ENCODE measurements at places on chromosomes 6 and 20.

GRCh38 chr6:37517411-37517812 is 17.7 kb upstream of the CCDC167 start:
- DNase-seq: no peak

DNA sequence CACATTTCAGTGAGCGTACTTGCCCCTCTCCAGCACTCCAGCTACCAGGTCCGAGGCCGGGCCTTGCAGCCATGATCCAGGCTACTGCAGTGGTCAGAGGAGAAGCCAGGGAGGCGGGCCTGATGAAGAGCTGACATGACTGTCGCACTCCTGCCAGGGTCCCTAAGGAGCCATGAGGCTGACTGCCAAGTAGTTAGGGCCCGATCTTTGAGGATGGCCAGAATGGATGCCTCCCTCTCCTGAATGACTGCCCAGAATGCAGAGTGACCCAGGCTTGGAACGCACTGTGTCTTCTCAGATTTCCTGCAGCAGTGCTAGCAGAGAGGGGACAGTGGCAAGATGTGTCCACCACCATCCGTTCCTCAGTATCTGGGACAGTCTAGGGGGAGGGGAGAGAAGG is 24.7 kb upstream of the LRFN2 start:
- DNase-seq: no peak

DNA sequence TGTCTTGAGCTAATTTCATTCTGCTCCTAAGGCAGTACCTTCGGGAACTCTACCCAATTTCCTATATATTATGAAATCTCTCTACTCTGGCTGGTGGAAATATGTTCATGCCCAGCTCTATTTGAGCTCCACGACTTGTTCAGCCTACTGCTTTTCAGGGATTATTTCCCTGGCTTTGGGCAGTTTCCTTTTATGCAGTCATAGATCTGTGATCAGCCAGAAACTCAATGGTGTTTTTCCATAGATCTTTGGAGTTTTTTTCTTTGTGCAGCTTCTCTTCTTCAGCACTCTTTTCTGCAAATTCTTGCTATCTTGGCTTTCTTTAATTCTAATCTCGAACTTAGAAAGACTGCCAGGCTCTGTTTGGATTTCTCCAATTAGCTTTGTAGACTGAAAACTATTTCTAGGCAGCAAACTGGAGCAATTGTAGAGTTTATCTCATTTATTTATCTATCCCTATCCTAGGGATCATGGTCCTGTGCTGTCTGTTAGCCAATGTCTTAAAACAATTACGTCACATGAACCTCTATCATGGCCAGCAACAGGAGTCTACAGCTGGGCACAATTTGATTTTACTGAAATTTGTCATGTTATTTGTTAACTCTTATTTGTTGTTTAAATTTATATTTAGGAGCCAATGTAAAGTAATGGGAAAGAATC is 328.4 kb downstream of the BCKDHB start:
- DNase-seq: no peak

GRCh38 chr6:11126876-11127275 is 15.4 kb upstream of the ERVFRD-1 start:
- peak; percentile 63 for DNase-seq

DNA sequence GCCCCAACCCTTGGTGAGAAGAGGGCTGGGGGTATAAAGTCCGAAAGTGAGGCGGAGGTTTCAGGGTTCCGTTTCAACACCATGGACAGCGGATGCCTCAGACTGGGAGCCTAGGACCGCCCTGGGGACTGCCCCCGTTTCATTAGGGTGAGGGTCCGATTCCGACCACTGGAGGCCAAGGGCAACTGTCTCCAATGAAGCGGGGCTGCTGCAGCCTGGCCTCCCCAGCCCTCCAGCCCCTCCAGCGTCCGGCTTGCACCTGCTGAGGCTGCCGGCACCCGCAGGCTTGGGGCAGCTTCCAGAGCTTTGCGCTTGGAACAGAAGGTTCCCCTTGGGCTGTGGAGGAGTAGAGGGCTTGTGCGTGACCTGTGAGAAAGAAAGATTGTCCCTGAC is 39.9 kb downstream of the YTHDF1 start:
- no peak for DNase-seq

DNA sequence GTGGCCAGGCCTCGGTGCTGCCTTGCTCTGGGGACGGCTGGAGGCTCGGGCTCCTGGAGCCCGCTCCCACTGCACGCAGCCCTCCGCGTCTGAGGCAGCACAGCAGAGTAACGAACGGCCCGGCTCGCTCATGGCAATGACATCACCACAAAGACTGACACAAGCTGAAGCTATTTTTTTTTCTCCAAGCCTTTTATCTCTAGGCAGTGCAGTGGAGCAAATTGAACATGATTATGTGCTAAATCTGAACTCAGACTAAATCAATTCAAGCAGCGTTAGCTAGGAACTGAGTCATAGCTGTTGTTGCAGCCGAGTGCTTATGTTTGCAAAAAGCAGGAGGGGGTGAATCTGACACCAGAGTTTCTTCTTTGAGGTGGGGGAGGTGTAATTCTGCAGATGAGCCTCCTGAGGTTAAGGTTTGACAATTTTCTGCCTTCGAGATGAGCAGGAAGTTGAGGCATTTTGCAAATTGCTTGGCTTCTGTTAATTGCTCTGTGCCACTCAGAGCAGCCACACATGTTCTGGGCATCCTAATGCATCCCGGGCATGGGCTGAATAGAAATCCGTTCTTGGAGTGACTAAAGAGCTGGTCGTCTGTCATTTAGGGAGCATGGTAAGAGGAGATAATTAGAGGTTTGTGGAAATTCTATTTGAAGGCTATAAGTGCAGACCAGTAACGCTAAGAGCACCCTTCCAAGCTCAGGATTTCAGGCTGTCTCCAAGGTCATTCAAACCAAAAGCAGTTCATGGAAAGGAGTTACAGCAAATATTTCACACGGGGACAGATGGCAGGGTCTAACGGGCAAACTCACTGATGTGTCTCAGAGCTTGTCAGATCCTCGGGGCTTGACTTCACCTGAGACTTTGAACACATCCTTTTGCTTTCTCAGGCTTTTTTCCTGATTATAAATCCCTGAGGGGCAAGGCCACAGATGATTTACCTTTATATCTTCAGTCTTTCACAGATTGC is 155.1 kb upstream of the ENPP5 start:
- peak; percentile 87 for DNase-seq

DNA sequence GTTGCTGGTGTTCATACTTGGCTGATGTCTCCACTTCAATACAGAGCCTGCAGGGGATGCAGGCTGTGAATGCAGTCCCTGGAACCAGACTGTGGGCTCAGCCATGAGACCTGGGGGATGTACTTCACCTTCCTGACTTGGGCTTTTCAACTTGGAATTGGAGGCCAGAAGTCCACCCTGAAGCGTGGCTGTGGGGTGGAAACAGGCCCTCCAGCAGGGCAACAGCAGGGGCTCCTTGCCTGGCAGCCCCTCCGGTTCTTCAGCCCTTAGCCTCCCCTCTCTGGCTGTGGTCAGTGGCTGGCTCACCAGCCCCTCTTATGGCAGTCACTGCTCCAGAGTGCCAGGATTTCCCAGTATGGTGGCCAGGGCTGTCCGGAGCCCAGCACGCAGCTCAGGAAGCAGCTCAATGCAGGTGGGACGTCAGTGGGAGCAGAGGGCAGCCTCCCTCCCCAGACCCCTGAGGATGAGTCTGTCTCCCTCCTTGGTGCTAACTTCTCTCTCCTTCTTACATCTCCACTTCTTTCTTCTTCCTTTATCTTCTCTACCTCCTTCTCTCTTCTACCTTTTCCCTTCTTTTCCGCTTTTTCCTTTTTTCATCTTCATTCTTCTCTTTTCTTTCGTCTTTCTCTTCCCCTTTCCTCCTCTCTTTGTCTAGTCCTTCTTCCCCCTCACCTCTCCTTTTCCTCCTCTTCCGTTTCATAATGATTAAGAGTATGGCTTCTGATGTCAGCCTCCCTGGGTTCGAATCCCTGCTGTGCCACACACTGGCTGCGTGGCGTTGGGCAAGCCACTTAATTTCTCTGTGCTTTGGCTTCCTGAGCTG is 45.3 kb downstream of the SLC52A3 start:
- no peak for DNase-seq

GRCh38 chr6:22766979-22767378 is 197.6 kb downstream of the HDGFL1 start:
- peak; percentile 44 for DNase-seq

- peak; percentile 69 for DNase-seq
These were observed 4.3 kb downstream of the GABBR1 start for GRCh38 chr6:29628419-29629281.

GRCh38 chr6:47151232-47151898 is 109.2 kb upstream of the ADGRF1 start:
- DNase-seq: no peak

- no peak for DNase-seq
These were observed 28.7 kb downstream of the SLC22A16 start for GRCh38 chr6:110447761-110448160.

GRCh38 chr20:45934046-45934585 is 367 bp upstream of the PCIF1 start:
- peak; percentile 51 for DNase-seq

- DNase-seq: peak; percentile 51
These were observed 181.6 kb upstream of the RGS17 start for GRCh38 chr6:153312634-153313033.

- peak; percentile 58 for DNase-seq
These were observed 62.2 kb upstream of the DDR1 start for GRCh38 chr6:30821862-30822784.

DNA sequence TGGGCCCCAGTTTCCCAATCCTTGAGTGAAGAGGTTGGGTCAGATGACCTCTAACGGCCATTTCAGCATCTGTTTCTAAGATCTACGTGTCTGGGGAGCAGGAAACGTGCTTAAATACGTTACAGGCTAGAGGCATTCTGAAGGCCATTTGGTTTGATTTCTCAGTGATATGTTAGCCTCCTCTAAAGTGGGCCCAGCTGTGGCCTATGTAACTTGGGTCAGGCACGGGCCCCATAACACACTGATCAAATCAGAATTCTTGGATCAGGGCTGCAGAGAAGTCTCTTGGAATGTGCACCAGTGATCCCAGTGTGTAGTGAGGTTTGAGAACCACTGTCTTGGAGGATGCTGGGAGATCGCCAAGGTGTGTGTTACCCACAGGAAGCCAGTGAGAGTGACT is 36.1 kb upstream of the TGM3 start:
- no peak for DNase-seq

DNA sequence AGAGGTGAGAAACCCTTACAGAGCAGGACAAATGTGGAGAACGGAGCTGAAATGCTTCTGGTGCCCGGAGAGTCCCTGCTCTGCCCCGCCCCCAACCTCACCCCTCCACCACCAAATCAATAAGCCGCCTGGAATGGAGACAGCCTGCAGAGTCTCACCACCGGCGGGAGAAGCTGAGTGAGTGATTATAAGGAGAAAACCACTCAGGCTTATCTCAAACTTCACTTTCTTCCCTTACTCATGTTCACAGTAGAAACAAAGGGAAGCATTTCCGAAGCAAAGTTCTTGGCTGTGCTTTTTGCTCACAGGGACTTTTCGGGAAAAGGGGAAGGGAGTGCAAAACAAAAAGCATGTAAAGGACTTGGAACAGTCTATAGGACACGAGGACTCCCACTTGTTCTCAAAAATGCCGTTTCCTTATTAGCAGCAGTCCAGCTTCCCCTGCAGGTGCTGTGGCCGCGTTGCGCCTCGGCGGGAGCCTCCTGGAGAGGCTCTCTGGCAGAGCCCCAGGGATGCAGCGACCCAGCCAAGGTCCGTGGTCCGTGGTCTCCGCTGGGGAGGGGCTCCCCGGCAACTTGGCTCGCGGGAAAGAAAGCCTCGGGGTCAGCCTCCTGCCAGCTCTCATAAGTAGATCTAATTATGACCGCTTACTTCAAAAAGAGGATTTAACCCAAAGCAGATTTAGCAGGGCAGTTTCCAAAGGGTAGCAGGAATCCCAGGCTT is 64.8 kb upstream of the TMEM30A start:
- DNase-seq: peak; percentile 22

DNA sequence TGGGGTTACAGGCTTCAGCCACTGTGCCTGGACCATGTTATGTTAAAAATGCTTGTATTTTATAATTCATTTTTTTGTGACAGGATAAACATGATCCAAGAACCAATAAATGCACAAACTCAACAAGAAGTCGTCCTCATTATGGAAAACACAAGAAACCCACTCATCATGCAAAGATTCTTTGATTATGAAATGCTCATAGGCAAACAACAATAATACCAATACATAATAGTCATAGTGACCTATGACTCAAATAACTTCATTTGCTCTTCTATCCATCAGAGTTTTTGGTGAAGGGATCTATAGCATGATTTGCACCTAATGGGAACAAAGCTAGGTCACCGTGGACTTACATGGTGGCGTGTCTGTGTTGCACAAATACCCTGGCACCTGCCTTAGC is 217.1 kb upstream of the THEMIS start:
- DNase-seq: no peak

- DNase-seq: peak; percentile 96
These were observed 262.9 kb downstream of the SOX4 start for GRCh38 chr6:21856456-21856825.

GRCh38 chr6:133208183-133208755 is 32.9 kb upstream of the EYA4 start:
- peak; percentile 49 for DNase-seq

- DNase-seq: peak; percentile 47
These were observed 79.5 kb upstream of the MYL9 start for GRCh38 chr20:36461600-36462439.

GRCh38 chr6:106451439-106451838 is 90.9 kb downstream of the CRYBG1 start:
- no peak for DNase-seq

DNA sequence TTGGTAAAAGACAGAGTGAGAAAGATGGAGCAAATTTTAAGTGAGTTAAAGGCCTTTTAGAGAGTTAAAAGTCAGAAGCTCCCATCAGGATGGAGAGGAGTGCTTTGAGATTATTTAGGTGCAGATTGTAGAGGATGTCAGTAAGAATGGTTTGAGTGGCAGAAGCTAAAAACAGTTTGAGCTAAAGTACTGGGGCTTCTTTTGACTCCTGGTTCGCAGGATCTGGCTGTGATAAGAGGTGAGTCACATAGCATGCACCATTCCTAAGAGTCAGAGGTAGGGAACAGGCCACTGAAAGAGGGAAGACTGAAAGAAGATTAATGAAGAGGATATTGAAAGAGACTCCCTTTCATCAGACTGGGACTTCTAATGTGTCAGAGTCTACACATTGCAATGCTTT is 1047.9 kb upstream of the MAP3K7 start:
- DNase-seq: peak; percentile 20

DNA sequence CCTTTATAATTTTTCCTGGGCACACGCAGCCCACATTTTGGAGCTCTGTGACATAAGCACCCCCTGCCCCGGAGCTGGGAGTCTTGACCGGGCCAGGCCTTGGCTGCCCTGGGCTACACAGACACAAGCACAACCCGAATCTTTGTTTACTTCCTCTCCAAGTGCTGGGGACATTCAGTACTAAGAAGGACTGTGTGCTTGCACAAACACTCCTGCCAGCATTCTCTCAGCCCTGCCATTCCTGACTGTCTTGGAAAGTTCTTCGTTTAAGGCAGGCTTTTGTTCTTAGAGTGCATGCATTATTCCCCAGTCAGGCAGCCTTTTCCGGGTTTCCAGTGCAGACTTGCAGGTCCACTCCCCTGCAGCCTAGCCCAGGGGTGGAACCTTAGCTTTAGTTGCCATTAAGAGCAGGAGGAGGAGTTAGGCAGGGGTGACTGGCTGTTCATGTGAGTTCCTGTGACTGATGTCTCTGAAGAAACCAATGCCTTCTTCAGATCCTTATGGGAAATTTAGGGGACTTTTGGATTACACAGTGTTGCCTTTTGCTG is 28.6 kb downstream of the FOXO3 start:
- peak; percentile 70 for DNase-seq

Data from fibroblast of lung (primary cell).